ENCODE measurements at places on chromosomes 3 and 15. TPM values are rescaled to one million over a fixed set of nuclear protein-coding genes. Genes with fewer than 3 reads are reported as not detected.

Gene FAM219B
- total RNA-seq = 73.7 TPM

Gene LMAN1L
- 1.6 TPM for total RNA-seq

Gene KCNH8
- 1.4 TPM for total RNA-seq

Gene AP4E1
- 7.4 TPM for total RNA-seq

Gene PTPN23
- 46.4 TPM for total RNA-seq

Gene COPG1
- total RNA-seq = 143 TPM

Gene SLC12A1
- total RNA-seq = not detected

Gene GOLGA8S
- 0.12 TPM for total RNA-seq

Gene DGKG
- 43.7 TPM for total RNA-seq

Gene RNF168
- 21.6 TPM for total RNA-seq

Gene CAPN3
- total RNA-seq = 4.3 TPM

Gene CGNL1
- total RNA-seq = 17.7 TPM

- peak; percentile 58 for DNase-seq
Observed at GRCh38 chr15:58066042-58066867, 744 bp upstream of the ALDH1A2 start.

- DNase-seq = peak; percentile 95
Observed at GRCh38 chr3:124837730-124838186, 49.4 kb downstream of the ITGB5 start.

- no peak for DNase-seq
Observed at GRCh38 chr3:29486096-29486495, 205.2 kb downstream of the RBMS3 start.

GRCh38 chr15:60086681-60087429 is 82.7 kb downstream of the FOXB1 start:
- peak; percentile 41 for DNase-seq

- DNase-seq = no peak
Observed at GRCh38 chr3:71031914-71032521, 551.5 kb downstream of the FOXP1 start.

DNA sequence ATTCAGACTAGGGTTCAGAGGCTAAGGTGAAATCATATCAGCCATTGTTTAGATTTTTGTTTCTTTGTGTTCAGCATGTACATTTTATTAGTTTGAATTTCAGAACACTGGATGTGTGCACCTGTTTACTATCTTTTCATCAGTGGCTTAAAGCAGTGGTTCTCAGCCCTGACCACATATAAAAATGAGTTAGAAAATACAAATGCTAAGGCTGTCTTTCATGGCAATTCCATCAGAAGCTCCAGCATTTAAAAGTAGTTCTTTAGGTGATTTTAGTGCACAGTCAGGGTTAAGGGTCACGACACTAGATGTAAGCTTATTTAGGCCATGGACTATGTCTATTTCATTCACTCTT is 213.5 kb downstream of the NECTIN3 start:
- no peak for DNase-seq

DNA sequence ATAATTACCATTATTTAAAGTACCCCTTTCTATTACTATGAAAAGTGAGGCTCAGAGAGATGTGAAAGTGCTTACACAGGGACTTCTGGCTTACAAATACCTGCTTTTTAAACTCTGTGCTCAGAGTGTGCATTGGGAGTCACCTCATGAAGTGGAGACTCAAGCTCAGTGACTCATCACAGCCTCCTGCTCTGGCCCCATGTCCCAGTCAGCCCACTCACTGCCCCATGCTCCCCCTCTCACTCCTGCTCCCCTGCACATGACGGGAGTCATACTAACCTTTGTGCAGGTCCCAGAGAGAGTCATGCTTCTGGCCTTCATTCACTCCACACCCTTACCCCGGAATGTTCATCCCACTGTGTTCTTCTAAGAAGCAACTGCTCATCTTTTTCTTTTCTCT is 20.2 kb downstream of the CCR1 start:
- no peak for DNase-seq

DNA sequence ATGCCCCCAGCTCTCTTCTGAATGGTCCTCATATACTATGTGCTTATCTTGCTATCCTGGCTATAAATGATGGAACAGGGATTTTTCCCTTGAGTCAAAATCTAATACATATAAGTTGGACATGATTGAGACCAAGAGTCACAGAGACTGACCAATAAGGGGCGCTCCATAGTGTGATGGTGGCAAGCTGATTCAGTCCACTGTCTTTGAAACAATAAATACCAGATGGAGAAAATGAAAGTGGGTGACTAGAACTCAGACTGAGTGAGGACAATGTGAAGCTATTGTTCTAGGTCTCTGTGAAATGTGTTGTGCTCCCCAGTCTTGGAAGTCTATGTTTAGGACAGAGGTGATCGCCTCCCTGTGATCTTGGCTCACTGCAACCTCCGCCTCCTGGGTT is 10.6 kb upstream of the FSTL1 start:
- no peak for DNase-seq

DNA sequence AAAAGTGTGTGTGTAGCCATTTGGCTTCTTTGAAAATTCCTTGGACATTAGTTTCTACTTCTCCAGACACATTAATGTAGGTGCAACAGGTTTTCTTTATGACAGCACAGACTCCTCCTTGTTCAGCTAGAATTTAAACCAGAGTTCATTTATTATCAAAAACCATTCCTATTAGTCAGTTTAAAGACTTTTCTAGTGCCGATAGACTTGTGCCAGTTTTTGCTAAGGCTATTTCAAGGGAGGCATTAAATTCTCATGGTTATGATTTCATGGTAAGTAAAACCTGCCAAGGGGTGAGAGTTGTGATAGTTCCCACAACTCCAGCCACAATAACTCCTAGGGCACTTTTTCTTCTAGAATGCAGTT is 20.6 kb upstream of the SENP7 start:
- DNase-seq = no peak

GRCh38 chr3:196072313-196072712 is 9.6 kb downstream of the TFRC start:
- no peak for DNase-seq

- DNase-seq = no peak
Observed at GRCh38 chr3:138172625-138173024, 2.1 kb downstream of the DBR1 start.

DNA sequence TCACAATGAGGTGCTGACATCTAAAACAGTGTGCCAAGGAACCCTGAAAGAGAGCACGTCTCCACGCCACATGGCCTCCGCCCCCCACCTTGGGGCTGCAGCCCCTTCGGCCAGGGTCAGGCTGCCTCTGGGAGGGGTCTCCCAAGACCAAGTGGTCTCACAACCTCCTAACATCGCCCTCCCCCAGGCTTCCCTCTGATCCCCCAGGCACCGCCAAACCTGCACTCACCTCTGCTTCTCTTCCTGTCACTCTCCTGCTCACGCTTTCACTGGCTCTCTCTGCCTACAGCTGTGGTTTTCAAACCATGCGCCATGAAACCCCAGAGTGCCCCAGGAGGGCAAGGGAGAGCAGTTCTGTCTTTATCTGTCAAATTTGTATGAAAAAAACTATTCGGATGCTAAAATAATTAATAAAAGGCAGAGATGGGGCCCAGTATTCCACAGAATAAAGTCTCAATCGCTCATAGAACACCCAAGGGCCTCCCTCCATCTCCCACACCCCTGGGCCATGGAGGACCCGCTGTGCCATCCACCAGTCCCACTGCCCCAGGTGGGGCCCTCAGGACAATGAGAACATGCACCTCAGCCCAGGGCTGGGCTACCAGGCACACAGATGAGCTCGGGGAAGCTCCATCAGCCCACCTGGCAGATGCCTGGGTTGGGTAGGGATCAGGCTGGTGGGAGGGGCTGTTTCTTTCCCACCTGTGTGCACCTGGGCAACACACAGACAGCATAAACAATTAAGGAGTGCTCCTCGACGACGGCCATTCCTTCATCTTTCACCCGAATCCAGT is 21.5 kb downstream of the CYFIP1 start:
- no peak for DNase-seq

GRCh38 chr3:37751967-37752648 is 109.6 kb upstream of the CTDSPL start:
- DNase-seq = no peak

DNA sequence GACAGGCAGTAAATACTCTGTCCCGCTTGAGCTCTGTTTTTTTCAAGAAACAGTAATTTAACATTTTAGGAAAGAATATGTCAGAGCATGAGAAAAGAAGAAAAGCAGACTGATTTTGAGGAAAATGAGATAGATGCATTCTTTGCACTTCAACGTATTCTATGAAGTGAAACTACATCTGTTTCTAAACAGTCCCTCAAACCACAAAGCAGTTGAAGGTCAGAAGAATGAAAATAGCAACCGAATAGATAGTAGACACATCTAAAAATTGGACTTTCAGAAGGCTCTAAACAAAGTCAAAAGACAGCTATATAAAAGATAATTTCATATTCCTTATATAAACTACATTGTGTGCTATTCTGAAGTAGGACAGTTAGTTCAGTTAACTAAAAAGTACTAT is 172.6 kb upstream of the LRRC3B start:
- no peak for DNase-seq

GRCh38 chr3:9199775-9200174 is 49.7 kb downstream of the SRGAP3 start:
- DNase-seq = no peak

DNA sequence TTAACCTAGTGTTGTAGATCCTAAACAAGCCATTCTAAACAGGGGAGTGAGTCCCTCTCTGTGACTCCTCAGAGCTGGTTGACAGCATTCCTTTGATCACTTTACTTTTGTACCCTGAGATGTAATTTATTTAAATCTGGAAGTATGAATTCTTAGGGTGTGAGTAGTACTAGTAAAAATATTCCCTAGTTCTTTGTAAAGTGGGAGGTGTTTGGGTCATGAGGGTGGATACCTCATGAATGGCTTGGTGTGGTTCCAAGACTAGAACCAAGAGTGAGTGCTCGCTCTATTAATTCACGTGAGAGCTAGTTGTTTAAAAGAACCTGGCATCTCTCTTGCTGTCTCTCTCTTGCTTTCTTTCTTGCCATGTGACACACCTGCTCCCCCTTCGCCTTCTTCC is 223.7 kb downstream of the SQOR start:
- no peak for DNase-seq

- no peak for DNase-seq
Observed at GRCh38 chr3:100005665-100006393, 108.5 kb downstream of the FILIP1L start.

GRCh38 chr15:94021621-94022320 is 209.6 kb upstream of the MCTP2 start:
- no peak for DNase-seq

- DNase-seq = no peak
Observed at GRCh38 chr3:61158216-61158615, 93.0 kb downstream of the FHIT start.

DNA sequence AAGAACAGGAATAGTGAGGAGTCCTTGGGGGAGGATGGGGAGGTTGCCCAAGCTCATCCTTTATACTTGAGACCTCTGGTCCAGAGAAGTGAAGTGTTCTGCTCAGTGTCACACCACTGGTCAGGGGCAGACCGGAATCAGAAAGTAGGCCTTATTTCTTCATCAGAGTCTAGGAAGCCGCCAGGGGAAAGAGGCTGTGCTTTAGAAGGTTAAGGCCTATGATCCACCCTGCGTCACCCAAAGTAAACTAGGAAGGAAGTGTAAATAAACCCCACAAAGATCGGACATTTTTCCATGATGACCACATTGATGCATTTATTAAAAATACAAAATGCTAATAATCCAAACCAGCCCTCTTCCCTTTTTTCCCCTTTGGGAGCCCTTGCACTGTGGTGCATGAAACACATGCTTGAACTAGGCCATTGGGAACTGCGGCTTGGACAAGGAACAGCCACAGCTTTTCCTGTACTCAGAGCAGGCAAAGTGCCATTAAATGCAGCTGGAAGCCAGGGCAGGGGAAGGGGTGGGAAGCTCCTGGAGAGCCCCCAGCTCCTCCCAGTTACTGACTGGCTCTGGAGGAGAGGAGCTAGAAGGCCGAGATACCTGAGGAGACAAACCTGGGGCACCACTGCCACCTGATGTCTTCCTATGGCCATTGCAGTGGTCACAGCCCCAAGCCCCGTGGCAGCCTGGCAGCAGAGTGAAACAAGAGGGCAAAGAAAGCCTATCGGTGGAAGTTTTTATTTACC is 37.0 kb downstream of the CDC25A start:
- peak; percentile 91 for DNase-seq

All from adrenal gland (tissue), 19 donors.